Cardiac fibroblast (primary cell): ENCODE measurements at places on chromosomes 16 and 17.
A peak's percentile ranks its signal among the peaks of the same experiment; 100 is the strongest.

GRCh38 chr17:4902540-4902939 lies 358 bp downstream of the CHRNE start:
- no peak for DNase-seq

DNA sequence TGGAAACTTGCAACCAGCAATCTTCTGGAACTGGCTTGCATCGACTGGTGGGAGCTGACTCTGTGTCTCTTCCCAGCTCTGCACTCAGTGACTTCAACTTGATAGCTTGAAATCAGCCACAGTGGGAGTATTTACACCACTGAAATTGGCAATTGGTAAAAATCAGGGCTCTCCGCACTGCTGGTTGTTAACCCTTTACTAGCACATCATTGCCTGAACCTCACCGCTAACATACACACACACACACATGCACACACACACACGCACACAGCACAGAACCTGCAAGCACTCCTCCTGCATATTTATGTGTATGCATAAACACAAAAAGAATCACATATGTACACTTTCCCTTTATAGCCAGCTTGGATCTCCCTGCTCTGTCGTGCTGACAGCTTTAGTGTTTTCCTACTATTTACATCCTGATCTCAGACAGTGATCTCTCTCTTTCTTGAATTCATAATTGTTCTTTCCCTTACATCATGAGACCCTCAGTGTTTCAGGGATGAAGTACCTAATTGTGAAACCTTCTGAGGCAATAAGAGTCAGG lies 7.9 kb upstream of the TMIGD1 start:
- no peak for DNase-seq

DNA sequence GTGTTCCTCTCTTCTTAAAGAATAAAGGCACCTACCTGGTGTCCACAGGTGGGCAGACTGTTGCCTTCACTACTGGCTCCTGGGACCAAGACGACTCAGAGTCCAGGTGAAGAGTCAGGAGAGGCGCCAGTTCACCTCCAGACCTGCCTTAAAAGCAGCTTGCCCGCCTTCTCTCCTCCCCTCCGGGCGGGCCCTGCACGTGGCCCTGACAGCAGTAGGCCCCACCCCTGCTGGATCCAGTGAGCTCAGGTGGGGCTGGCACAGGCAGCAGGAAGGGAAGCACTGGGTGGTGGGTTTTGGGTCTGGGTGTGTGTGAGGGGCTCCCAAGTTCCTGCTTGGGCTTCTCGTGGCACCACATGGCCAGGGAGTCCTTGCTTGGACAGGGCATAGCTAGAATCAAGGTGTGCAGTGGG lies at the start of gene TNS4:
Gene TNS4 (minus strand): TSS at position 125 of the 413 bp plus-strand sequence. CDS start 5,198 bp downstream, outside the sequence.
- no peak for DNase-seq

GRCh38 chr17:50394711-50395110 lies 2.6 kb downstream of the LRRC59 start:
- no peak for DNase-seq

GRCh38 chr17:69103557-69104233 lies 38.0 kb downstream of the ABCA6 start:
- DNase-seq: no peak

GRCh38 chr16:12906271-12906670 lies 4.9 kb downstream of the SHISA9 start:
- no peak for DNase-seq

- DNase-seq: peak; percentile 81
Observed at GRCh38 chr16:13936596-13937081, 16.7 kb downstream of the ERCC4 start.

DNA sequence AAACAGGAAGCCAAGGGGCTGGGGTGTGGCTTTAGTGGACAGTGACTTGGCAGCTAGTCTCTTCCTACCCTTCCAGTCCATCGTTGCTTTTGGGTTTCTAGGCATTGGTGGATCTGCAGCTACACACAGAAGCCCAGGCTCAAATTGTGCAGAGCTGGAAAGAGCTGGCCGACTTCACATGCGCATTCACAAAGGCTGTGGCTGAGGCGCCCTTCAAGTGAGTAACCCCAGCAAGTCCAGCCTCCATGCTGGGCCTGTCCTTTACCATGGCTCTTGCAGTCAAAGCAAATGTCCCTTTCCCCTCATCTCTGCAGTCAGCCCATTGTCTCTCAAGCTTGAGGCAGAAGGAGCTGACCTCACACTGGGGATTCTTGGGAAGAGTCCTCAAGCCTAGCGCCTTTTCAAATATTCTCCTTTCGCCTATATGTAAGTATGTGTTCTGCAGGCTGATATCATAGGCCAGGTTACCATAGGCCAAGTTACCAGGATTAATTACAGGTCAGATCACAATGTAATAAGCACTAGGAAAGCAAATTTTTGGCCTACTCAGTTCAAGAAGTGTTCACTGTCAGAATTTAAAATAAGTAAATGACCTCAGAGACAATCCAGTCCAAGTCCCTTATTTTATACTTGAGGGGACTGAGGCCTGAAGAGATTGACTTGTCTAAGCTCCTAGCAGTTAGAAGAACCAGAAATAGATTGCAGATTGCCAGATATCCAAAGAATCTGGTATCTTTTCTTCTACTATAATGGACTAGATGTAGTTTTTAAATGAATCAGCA lies 6.5 kb downstream of the EME1 start:
- DNase-seq: no peak

- DNase-seq: no peak
Observed at GRCh38 chr17:36722121-36722902, 120.9 kb downstream of the MRM1 start.

GRCh38 chr17:15882777-15883176 lies 62.2 kb upstream of the ADORA2B start:
- DNase-seq: no peak

GRCh38 chr16:87086156-87086555 lies 231.0 kb downstream of the C16orf95 start:
- DNase-seq: peak; percentile 3

- no peak for DNase-seq
Observed at GRCh38 chr17:78479369-78479768, 97.8 kb downstream of the DNAH17 start.

- DNase-seq: no peak
Observed at GRCh38 chr16:89452241-89452640, 38.1 kb downstream of the ANKRD11 start.

DNA sequence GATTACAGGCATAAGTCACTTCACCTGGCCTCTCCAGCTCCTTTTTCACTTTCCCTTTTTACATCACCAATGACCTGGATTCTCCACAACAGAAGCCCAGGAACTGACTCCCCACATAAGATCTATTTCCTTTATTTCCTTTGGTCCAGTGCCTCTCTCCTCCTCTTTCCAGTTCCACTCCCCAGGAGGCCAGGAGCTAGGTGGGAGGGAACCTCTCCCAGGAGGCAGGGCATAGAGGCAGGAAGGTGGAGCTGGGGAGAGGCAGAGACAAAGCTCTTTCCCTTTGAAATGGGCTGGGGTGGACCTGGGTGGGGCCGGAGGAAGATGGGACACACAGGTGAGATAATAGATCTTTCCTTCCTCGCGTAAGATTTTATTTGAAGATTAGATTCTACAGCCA lies 318.3 kb upstream of the TNRC6C start:
- no peak for DNase-seq
